ENCODE measurements at places on chromosomes 7 and 10. TPM values are rescaled to one million over a fixed set of nuclear protein-coding genes. Genes with fewer than 3 reads are reported as not detected.

GRCh38 chr7:35036361-35037171, 719 bp downstream of the DPY19L1 start:
- H3K4me1 ChIP-seq: peaks cover 11% of the 10 kb centered on the region
- peak; percentile 60 for DNase-seq
- H3K27me3 ChIP-seq: no peaks in the 10 kb centered on the region
- peak overlapping the region; percentile 60 for H3K27ac ChIP-seq
- peak overlapping the region; percentile 17 for H3K4me3 ChIP-seq

TACC2 gene
- 122 TPM for total RNA-seq

- H3K27me3 ChIP-seq: no peaks in the 10 kb centered on the region
- no peaks in the 10 kb centered on the region for H3K36me3 ChIP-seq
- no peak overlapping the region for H3K27ac ChIP-seq
- H3K4me1 ChIP-seq: no peaks in the 10 kb centered on the region
- no peak for DNase-seq
- no peak overlapping the region for H3K4me3 ChIP-seq
Measured at GRCh38 chr10:30495687-30496086, 61.7 kb downstream of the MAP3K8 start.

GRCh38 chr10:4846775-4847174, 20.8 kb downstream of the AKR1E2 start:
- H3K4me3 ChIP-seq: no peak overlapping the region
- no peak for DNase-seq
- H3K27me3 ChIP-seq: no peaks in the 10 kb centered on the region
- H3K36me3 ChIP-seq: no peaks in the 10 kb centered on the region
- peaks cover 6% of the 10 kb centered on the region for H3K4me1 ChIP-seq

DNA sequence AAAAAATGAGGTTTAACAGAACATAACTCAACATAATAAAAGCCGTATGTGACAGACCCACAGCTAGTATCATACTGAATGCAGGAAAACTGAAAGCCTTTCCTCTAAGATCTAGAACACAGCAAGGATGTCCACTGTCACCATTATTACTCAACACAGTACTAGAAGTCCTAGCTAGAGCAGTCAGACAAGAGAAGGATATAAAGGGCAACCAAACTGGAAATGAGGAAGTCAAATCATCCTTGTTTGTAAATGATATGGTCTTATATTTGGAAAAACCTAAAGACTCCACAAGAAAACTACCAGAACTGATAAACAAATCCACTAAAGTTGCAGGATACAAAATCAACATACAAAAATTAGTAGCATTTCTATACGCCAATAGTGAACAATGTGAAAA, 45.9 kb downstream of the C10orf71 start:
- no peak overlapping the region for H3K27ac ChIP-seq
- no peaks in the 10 kb centered on the region for H3K36me3 ChIP-seq
- no peak for DNase-seq
- H3K27me3 ChIP-seq: no peaks in the 10 kb centered on the region
- H3K4me3 ChIP-seq: no peak overlapping the region
- no peaks in the 10 kb centered on the region for H3K4me1 ChIP-seq

ITGB8 gene
- total RNA-seq: 16.4 TPM

DNA sequence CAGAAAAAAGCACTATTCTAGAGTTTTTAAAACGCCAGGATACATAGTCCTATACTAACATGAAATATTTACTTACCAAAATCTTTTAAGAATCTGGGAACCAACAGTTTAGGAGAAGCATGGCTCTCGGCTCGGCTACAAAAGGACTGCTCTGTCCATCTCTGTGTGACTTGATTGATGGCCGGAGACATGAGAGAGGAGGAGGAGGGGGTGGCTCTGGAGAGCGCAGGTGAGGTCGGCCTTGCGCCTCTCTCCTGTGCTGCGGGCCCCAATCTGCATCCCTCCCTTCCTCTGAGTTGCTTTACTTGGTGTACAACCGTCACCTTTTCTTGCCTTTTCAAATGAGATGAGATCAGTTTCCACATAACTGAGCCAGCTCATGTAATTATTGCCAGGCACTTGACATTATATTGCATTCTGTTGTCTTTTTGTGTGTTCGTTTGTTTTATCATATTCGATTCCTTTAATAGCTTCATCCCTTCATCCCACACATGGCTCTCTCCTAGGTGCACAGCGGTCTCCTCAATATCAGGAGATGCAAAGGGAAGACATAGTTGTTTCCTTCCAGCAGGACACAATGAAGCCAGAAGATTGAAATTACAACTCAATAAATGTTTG, 87.8 kb upstream of the KLF6 start:
- no peaks in the 10 kb centered on the region for H3K36me3 ChIP-seq
- DNase-seq: no peak
- no peaks in the 10 kb centered on the region for H3K27me3 ChIP-seq
- H3K4me3 ChIP-seq: no peak overlapping the region
- H3K4me1 ChIP-seq: peaks cover 17% of the 10 kb centered on the region

CCDC172 gene
- not detected for total RNA-seq

- peak overlapping the region; percentile 19 for H3K27ac ChIP-seq
- no peaks in the 10 kb centered on the region for H3K36me3 ChIP-seq
- DNase-seq: no peak
- H3K4me1 ChIP-seq: peaks cover 7% of the 10 kb centered on the region
- H3K4me3 ChIP-seq: no peak overlapping the region
- H3K27me3 ChIP-seq: no peaks in the 10 kb centered on the region
Measured at GRCh38 chr10:6588845-6589244, 8.8 kb upstream of the PRKCQ start.

DNA sequence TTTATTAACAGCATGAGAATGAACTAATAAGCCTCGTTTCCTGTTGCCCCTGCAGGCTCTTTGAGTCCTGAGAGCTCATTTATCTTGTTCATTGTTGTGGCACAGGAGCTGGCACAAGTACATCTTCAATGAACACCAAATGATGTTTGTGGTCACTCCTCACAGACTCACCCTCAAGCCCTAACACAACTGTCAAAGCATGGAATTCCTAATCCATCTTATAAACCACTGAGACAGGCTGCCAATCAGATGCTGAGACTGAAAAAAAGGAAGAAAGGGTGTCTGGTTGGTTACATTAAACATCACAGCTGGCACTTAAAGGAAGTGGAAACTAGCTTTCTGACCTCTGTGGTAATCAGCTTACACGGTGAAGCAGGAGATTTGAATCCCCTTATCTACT, 7.7 kb upstream of the CCDC172 start:
- no peaks in the 10 kb centered on the region for H3K36me3 ChIP-seq
- no peak overlapping the region for H3K4me3 ChIP-seq
- no peak overlapping the region for H3K27ac ChIP-seq

CPXM2 gene
- 6.3 TPM for total RNA-seq

- no peaks in the 10 kb centered on the region for H3K4me1 ChIP-seq
- no peak for DNase-seq
- no peaks in the 10 kb centered on the region for H3K27me3 ChIP-seq
Measured at GRCh38 chr7:90337106-90337505, 9.4 kb upstream of the GTPBP10 start.

CLDN12 gene
- total RNA-seq: 35.5 TPM

DNA sequence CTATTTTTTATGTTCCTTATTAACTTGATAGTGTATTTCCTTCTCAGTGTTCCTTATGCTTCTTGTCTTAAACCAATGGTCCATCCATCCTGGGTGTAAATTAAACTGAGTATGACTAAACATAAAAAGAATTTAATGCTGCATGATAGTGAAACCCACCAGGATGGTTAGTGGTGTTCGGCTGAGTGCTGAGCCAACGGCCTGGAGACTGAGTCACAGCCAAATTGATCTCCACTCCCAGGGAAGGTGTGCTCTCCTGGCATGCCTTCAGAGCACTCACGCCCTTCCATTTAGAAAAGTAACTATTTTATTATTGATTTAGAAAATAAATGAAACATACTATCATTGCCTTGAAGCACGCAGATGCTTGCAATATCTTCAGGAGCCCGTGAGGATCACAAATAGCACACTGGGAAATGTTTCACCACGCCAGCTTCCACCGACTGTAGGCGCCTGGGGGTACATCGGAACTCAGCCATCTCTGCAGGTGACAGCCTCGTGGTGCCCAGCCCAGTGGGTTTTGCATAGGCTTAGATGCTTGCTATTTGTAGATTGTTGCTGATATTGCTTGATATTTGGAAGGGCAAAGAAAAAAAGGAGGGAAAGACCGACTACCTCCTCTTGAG, 40.0 kb upstream of the LOXL4 start:
- DNase-seq: no peak
- H3K4me3 ChIP-seq: no peak overlapping the region
- no peaks in the 10 kb centered on the region for H3K36me3 ChIP-seq
- H3K27ac ChIP-seq: no peak overlapping the region
- H3K27me3 ChIP-seq: no peaks in the 10 kb centered on the region

DNA sequence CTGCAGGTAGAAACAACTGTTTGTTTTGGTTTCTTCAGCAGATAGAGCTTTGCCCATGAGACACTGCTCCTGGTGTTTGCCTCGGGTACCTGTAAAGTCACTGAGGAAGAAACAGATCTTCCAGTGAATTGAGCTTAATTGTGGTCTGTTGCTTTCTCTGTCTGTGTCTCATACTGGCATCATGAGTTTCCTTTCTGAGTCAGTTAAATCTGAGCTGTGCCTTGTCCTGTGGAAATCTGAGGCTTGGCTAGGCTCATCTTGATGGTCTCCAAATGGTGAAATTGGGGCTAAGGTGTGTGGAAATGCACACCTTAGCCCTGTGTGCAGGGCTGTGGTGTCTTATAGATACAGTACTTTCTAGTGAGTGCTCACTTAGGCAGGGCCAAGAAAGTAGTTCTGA, 67.4 kb downstream of the GBF1 start:
- H3K4me3 ChIP-seq: no peak overlapping the region
- DNase-seq: no peak
- H3K36me3 ChIP-seq: no peaks in the 10 kb centered on the region

TEX36 gene
- total RNA-seq: not detected

DNA sequence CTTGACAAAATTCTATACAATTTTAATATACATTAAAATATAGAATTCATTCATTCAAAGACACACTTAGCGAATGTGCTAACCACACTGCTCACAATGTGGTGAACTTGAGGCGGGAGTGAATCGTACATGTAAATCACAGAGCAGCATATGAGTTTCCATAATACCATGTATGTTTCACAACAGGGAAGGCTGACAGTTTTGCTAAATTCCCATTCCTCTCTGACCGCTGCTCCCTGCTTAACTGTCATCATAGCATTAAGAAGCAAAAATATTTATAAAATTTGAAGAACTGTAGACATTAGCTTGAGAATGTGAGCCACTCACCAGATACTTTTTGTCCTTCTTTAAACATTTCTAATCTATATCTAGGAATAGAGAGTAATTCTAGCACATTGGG, 763.3 kb downstream of the MAGI2 start:
- H3K4me3 ChIP-seq: no peak overlapping the region
- no peak for DNase-seq
- H3K4me1 ChIP-seq: no peaks in the 10 kb centered on the region
- no peaks in the 10 kb centered on the region for H3K27me3 ChIP-seq

GIMAP5 gene
- 26.5 TPM for total RNA-seq

TRPV5 gene
- total RNA-seq: not detected

- no peak for DNase-seq
- no peaks in the 10 kb centered on the region for H3K27me3 ChIP-seq
- H3K4me1 ChIP-seq: peaks cover 48% of the 10 kb centered on the region
Measured at GRCh38 chr7:107172276-107173032, 3.7 kb downstream of the HBP1 start.

- H3K36me3 ChIP-seq: no peaks in the 10 kb centered on the region
- H3K4me3 ChIP-seq: no peak overlapping the region
- no peak for DNase-seq
- H3K4me1 ChIP-seq: no peaks in the 10 kb centered on the region
Measured at GRCh38 chr7:113076703-113077102, 9.9 kb downstream of the GPR85 start.

GRCh38 chr10:132921818-132922807, 20.3 kb downstream of the CFAP46 start:
- H3K4me3 ChIP-seq: no peak overlapping the region
- peaks cover 1% of the 10 kb centered on the region for H3K4me1 ChIP-seq
- H3K27me3 ChIP-seq: no peaks in the 10 kb centered on the region
- no peaks in the 10 kb centered on the region for H3K36me3 ChIP-seq
- no peak for DNase-seq
- H3K27ac ChIP-seq: no peak overlapping the region

DNA sequence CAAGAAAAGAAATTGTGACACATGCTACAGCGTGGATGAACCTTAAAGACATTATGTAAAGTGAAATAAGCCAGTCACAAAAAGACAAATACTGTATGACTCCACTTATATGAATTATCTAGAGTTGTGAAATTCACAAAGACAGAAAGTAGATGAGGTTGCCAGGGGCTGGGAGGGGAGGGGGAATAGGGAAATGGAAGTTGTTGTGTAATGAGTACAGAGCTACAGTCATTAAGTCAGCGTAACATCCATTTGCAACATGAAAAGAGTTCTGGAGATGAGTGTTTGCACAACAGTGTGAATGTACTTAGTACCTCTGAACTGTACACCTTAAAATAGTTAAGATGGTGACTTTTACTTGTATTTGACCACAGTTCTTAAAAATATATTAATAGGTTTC, 112.1 kb upstream of the CDK1 start:
- DNase-seq: no peak
- H3K27ac ChIP-seq: no peak overlapping the region
- H3K4me1 ChIP-seq: peaks cover 10% of the 10 kb centered on the region
- no peak overlapping the region for H3K4me3 ChIP-seq
- no peaks in the 10 kb centered on the region for H3K36me3 ChIP-seq

PAPSS2 gene
- total RNA-seq: 32.1 TPM

PKD2L1 gene
- not detected for total RNA-seq

- no peaks in the 10 kb centered on the region for H3K36me3 ChIP-seq
- H3K4me1 ChIP-seq: no peaks in the 10 kb centered on the region
- no peaks in the 10 kb centered on the region for H3K27me3 ChIP-seq
Measured at GRCh38 chr10:107163881-107164861, at the start of gene SORCS1. TSS of gene SORCS1 (minus strand) at chr10:107164706.

ANKRD2 gene
- total RNA-seq: not detected

- no peak for DNase-seq
- peaks cover 10% of the 10 kb centered on the region for H3K4me1 ChIP-seq
- no peak overlapping the region for H3K27ac ChIP-seq
Measured at GRCh38 chr10:31399171-31399570, 80.2 kb downstream of the ZEB1 start.

SEMA3C gene
- total RNA-seq: 4.0 TPM

GRCh38 chr10:60099998-60100747, 193.8 kb upstream of the CCDC6 start:
- no peaks in the 10 kb centered on the region for H3K36me3 ChIP-seq
- H3K27ac ChIP-seq: no peak overlapping the region
- DNase-seq: no peak
- H3K27me3 ChIP-seq: no peaks in the 10 kb centered on the region
- no peak overlapping the region for H3K4me3 ChIP-seq
- peaks cover under 1% of the 10 kb centered on the region for H3K4me1 ChIP-seq

- peaks cover 51% of the 10 kb centered on the region for H3K4me1 ChIP-seq
- peak overlapping the region; percentile 69 for H3K4me3 ChIP-seq
- H3K36me3 ChIP-seq: no peaks in the 10 kb centered on the region
Measured at GRCh38 chr10:102119417-102120141, 589 bp downstream of the LDB1 start.

GRCh38 chr7:113374955-113375354, 256.6 kb upstream of the SMIM30 start:
- no peak for DNase-seq
- H3K4me3 ChIP-seq: no peak overlapping the region
- no peaks in the 10 kb centered on the region for H3K36me3 ChIP-seq
- H3K4me1 ChIP-seq: no peaks in the 10 kb centered on the region
- no peaks in the 10 kb centered on the region for H3K27me3 ChIP-seq
